Tibial artery (tissue), 4 donors: ENCODE measurements at places on chromosomes 6 and 20.

GRCh38 chr6:70675822-70676221, 8.1 kb downstream of the SMAP1 start:
- DNase-seq: no peak
- H3K36me3 ChIP-seq: no peaks in the 10 kb centered on the region
- H3K27ac ChIP-seq: no peak overlapping the region
- H3K4me3 ChIP-seq: no peak overlapping the region

GRCh38 chr6:136401749-136402148, 112.1 kb upstream of the BCLAF1 start:
- H3K36me3 ChIP-seq: no peaks in the 10 kb centered on the region
- no peak for DNase-seq
- no peaks in the 10 kb centered on the region for H3K4me1 ChIP-seq
- H3K27ac ChIP-seq: no peak overlapping the region
- no peaks in the 10 kb centered on the region for H3K27me3 ChIP-seq
- H3K4me3 ChIP-seq: no peak overlapping the region

- H3K27me3 ChIP-seq: peaks cover 10% of the 10 kb centered on the region
- no peak overlapping the region for H3K27ac ChIP-seq
- DNase-seq: peak; percentile 52
- H3K4me1 ChIP-seq: no peaks in the 10 kb centered on the region
- H3K36me3 ChIP-seq: no peaks in the 10 kb centered on the region
- no peak overlapping the region for H3K4me3 ChIP-seq
Observed at GRCh38 chr20:57212534-57213276, 53.7 kb downstream of the BMP7 start.

- no peaks in the 10 kb centered on the region for H3K27me3 ChIP-seq
- H3K4me1 ChIP-seq: peaks cover 51% of the 10 kb centered on the region
- peak; percentile 67 for DNase-seq
- H3K27ac ChIP-seq: peak overlapping the region; percentile 73
- H3K36me3 ChIP-seq: no peaks in the 10 kb centered on the region
Observed at GRCh38 chr20:49447946-49448809, 34.3 kb downstream of the KCNB1 start.

DNA sequence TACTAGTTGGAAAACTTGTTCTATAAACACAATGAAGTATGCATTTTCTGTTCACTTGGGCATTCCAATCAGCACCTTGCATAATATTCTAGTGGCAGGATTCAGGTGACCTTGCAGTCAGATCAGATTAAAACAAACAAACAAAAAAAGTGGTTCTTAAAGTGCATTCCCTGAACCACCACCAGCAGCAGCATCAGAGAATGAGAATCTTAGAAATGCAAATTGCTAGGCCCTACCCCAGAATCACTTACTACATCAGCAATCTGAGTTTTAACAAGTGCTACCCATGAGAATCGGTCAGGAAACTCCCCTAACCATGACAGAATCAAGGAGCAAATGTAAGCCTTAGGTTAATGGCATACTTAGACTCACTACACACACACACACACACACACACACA, 41.7 kb downstream of the SNAP25 start:
- no peaks in the 10 kb centered on the region for H3K27me3 ChIP-seq
- H3K4me3 ChIP-seq: no peak overlapping the region
- H3K36me3 ChIP-seq: no peaks in the 10 kb centered on the region

- H3K27me3 ChIP-seq: no peaks in the 10 kb centered on the region
- no peaks in the 10 kb centered on the region for H3K36me3 ChIP-seq
- H3K4me3 ChIP-seq: no peak overlapping the region
- H3K27ac ChIP-seq: no peak overlapping the region
- no peak for DNase-seq
Observed at GRCh38 chr6:43089467-43089866, 13.4 kb downstream of the PTK7 start.
